ENCODE measurements at places on chromosomes 4 and X.

DNA sequence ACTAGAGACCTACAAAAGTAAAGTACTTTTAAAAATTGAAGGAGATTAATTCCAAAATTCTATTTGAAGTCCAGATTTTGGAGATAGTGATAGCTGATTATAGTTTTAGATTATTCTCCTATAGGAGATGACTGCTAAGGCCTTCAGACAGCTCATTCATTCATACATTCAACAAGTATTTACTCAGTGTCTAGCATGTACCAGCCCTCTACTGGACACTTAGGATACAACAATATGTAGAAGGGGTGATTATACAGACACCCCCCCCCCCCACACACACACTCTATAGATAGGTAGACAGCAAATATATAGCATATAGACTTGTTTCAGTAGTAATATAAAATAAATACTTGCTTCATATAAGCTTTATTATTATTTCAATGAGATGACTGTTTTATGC lies 60.4 kb upstream of the TAF9B start:
- no peak for DNase-seq
- H3K27me3 ChIP-seq, result no peaks in the 10 kb centered on the region
- no peak overlapping the region for H3K4me3 ChIP-seq
- no peaks in the 10 kb centered on the region for H3K4me1 ChIP-seq

- no peak overlapping the region for H3K4me3 ChIP-seq
- H3K36me3 ChIP-seq, result no peaks in the 10 kb centered on the region
- no peak for DNase-seq
- H3K27ac ChIP-seq, result no peak overlapping the region
- no peaks in the 10 kb centered on the region for H3K4me1 ChIP-seq
- H3K27me3 ChIP-seq, result peaks cover 16% of the 10 kb centered on the region
These were observed 60.3 kb upstream of the DDX3X start for GRCh38 chrX:41273638-41274037.

DNA sequence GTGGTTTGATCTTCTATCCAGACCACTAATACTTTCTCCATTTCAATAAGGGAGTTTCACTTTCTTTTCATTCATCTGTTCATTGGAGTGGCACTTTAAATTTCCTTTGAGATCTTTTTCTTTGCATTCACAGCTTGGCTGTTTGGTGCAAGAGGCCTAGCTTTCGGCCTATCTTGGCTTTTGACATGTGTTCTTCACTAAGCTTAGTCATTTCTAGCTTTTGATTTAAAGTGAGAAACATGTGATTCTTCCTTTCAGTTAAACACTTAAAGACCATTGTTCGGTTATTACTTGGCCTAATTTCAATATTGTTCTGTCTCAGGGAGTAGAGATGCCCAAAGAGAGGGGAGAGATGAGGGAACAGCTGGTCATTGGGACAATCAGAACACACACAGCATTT lies 24.3 kb downstream of the CXCL13 start:
- H3K4me1 ChIP-seq, result peaks cover 4% of the 10 kb centered on the region
- no peaks in the 10 kb centered on the region for H3K27me3 ChIP-seq
- no peaks in the 10 kb centered on the region for H3K36me3 ChIP-seq
- no peak for DNase-seq
- H3K4me3 ChIP-seq, result no peak overlapping the region

GRCh38 chrX:21490341-21490740 lies 116.1 kb downstream of the CNKSR2 start:
- H3K27ac ChIP-seq, result no peak overlapping the region
- DNase-seq, result no peak
- no peak overlapping the region for H3K4me3 ChIP-seq
- H3K4me1 ChIP-seq, result no peaks in the 10 kb centered on the region

- H3K4me1 ChIP-seq, result no peaks in the 10 kb centered on the region
- no peaks in the 10 kb centered on the region for H3K36me3 ChIP-seq
- no peak for DNase-seq
- no peak overlapping the region for H3K27ac ChIP-seq
These were observed 1414.7 kb downstream of the C4orf33 start for GRCh38 chr4:130510661-130511060.

- H3K4me1 ChIP-seq, result no peaks in the 10 kb centered on the region
- no peaks in the 10 kb centered on the region for H3K36me3 ChIP-seq
- no peak overlapping the region for H3K27ac ChIP-seq
- DNase-seq, result no peak
- no peaks in the 10 kb centered on the region for H3K27me3 ChIP-seq
These were observed 90.3 kb upstream of the MAML3 start for GRCh38 chr4:140244328-140244727.

Measured in keratinocyte (primary cell).